Mucosa of descending colon (tissue), 3 donors: ENCODE measurements at places on chromosomes 6 and 20. TPM values are rescaled to one million over a fixed set of nuclear protein-coding genes. Genes with fewer than 3 reads are reported as not detected.

DNA sequence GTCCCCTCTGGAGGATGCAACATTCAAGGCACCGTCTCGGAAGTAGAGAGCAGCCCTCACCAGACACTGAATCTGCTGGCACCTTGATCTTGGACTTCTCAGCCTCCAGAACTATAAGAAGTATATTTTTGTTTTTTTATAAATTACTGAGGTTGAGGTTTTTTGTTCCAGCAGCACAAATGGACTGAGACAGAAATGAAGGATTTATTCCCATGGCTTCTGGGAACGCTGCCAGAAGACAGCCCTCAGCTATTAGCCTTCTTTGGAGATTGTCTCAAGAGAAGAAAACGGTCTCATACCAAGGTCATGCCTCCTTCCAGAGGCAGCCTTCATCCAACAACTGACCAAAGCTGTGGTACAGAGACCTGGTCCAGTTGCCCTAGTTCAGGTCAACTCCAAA, 85.4 kb downstream of the CHMP4B start:
- no peak for DNase-seq

DNA sequence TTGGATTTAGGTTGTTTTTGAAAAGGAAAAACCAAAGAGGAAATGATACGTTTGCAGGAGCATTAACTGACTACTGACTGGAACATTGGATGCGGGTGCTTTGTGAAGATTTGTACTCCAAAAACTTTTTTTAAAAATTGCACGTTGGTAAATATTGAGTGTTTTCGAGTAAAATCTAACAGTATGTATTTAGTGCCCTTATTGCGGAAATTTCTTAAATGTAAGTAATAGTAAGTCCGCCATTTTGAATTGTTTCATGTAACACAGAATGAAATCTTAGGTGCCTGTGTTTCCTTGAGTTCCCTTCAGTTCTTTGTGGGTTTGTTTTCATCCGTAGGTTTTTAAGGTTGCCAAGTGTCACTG, 15.2 kb upstream of the LIN28B start:
- no peak for DNase-seq

Gene SDCBP2
- total RNA-seq, result 447 TPM

DNA sequence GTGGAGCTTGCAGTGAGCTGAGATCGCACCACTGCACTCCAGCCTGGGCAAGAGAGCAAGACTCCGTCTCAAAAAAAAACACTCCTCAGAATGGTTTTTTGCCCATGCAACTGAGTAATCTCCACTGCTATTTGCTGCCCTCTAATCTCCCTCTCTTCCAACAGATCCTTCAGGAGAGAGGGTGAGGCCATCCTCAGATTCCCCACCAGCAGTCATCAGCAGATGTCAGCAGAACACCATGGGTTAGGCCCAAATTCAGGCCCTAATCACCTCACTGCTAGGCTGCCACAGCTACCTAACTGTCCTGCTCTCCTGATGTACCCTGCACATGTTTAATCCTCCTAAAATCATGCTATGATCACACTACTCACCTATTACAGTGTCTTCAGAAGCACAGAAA, 63.2 kb upstream of the BEND6 start:
- no peak for DNase-seq

DNA sequence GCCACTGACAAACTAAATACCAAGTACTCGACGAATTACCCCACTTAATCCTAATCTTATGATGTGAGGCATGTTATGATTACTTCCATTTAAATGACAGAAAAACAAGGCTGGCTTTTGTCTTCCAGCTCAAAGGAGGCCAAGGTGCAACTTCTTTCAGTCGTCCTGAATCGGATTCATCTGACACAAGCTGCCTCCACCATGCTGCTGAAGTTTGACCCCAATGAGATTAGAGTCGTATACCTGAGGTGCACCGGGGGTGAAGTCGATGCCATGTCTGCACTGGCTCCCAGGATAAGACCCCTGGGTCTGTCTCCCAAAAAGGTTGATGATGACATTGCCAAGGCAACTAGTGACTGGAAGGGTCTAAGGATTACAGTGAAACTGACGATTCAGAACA, 71.0 kb downstream of the CHD6 start:
- no peak for DNase-seq

- DNase-seq, result no peak
These were observed 56.5 kb upstream of the DST start for GRCh38 chr6:56699066-56699654.

DNA sequence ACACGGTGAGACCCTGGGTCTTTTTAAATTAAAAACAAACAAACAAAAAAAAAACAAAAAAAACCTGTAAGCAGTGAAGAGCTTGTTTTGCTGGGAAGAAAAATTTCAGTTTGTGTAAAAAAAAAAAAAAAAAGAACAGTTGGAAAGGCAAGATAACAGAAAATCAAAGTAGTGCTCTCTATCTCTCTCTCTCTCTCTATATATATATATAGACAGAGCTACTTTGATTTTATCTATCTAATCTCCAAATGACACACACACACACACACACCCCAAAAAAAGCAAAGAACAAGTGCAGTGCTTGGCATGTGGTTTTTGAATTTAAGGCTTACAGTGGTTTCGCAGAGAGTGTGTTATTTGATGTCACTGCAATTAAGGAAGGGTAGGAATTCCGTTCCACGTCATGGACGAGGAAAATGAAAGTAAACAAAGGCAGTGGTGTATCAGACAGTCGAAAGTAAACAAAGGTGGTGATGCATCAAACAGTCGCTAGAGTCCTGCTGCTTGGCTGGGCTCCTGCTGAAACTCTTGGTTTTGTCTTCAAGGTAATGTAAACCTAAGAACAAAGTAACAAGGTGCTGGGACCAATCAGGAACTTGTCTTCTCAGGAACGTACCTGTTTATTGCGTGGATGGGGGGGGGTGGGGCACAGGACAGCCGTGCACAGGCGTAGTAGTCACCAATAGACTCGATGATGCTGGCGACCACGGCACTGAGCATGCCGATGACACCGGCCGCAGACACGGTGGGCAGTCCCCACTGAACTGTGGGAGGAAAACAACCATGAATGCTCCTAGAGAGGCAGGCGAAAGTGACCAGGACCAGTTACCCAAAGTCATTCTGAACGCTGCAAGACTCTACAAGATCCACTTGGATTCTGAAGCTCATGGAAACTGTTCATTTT, 131.8 kb downstream of the SLC23A2 start:
- peak; percentile 29 for DNase-seq

Gene JPH2
- 2.3 TPM for total RNA-seq

DNA sequence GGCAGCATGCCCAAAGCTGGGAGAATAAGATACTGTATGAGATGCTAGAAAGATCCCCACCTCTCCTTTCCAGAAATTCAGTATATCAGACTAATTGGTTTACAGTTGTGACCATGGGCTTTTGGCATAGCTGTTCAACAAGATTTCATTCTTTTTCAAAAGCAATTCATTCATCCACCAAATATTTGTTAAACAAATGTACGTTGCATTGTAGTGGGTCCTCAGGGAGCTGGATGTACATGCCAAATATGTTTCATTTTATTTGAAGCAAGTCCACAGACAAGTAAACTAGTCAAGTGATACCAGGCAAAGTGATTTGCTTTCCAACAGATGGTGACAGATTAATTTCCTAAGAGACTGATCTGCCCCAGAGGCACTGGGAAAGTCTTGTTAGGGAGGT, 85.8 kb upstream of the ESR1 start:
- DNase-seq, result no peak

GRCh38 chr6:79202556-79202955, 31.9 kb downstream of the HMGN3 start:
- DNase-seq, result no peak

Gene ASXL1
- total RNA-seq, result 47.4 TPM

Gene OR2H1
- total RNA-seq, result not detected

DNA sequence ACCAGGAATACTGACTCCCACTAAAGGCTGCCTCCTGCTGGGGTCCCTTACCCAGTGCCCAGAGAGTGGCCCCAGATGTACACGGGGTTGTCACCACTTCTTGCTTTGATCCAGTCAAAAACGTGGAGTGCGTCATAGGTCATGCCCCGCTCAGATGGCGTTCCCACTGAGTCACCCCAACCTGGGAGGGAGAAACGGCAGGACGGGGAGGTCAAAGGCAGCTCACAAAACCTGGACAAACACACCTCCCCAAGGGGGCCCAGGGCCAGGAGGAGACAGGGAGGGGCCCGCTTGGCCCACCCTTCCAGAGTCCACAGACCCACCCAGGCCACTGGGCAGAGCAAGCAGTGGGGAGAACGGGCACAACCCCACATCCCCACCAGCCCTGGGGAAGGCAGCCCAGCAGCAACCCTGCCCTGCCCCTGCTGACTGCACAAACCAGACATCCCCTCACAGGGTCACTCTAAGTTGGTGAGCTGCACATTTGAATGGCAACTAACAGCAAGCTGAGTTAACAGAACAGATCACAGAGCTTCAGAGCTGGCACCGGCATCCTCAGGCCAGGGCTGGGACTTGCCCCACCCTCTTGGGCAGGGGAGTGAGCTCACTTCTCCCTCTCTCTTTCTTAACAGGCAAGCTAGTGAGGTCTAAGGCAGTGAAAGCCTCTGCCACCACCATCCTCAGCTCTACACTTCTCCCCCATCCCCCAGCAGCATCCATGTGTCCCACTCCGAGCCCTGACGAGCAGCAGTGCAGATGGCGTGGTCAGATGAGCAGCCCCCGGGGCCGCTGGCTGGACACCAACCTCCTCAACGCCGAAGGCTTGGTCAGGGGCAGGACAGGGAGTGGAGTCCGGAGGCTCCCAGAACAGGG, 61.7 kb downstream of the PYGB start:
- peak; percentile 62 for DNase-seq

GRCh38 chr6:161413355-161413771, 139.5 kb upstream of the AGPAT4 start:
- DNase-seq, result no peak

- no peak for DNase-seq
These were observed 42.7 kb downstream of the ANKRD6 start for GRCh38 chr6:89475634-89476033.

DNA sequence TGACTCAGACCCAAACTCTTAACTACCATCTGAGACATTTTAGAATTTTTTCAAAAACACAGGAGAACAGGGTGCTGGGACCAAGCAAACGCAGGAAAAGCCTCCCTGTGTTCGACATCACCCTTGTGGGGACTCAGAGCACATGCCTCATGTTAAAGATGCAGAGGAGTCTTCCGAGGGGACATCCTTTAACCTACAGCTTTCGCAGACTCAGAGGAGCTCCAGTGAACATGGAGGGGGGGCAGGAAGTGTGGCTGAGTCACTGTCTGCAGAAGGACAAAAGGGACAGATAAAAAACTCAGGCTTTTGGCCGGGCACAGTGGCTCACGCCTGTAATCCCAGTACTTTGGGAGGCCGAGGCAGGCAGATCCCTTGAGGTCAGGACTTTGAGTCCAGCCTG, 15.1 kb downstream of the BMP7 start:
- DNase-seq, result no peak

Gene TNFRSF21
- total RNA-seq, result 92.5 TPM

DNA sequence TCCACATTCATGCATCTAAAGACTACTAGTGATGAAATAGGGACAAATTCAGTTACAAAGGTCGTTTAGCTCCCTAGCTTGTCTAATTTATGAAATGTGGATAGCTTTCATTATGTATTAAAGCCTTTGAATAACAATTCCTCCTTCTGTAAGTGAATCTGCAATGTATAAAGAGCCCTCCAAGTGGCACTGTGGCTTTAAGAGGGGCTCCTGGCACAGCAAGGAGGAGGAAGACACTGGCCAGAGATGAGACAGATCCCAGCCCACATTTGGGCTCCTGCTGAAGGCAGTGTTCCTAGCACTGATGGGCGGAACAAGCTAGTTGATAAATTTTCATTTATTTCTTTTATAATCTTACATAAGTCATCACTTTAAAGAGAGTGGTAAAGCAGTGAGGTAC, 17.6 kb upstream of the FUCA2 start:
- DNase-seq, result no peak

GRCh38 chr6:3518356-3519190, 61.7 kb upstream of the SLC22A23 start:
- peak; percentile 61 for DNase-seq

Gene ARFGEF3
- total RNA-seq, result 10.1 TPM

DNA sequence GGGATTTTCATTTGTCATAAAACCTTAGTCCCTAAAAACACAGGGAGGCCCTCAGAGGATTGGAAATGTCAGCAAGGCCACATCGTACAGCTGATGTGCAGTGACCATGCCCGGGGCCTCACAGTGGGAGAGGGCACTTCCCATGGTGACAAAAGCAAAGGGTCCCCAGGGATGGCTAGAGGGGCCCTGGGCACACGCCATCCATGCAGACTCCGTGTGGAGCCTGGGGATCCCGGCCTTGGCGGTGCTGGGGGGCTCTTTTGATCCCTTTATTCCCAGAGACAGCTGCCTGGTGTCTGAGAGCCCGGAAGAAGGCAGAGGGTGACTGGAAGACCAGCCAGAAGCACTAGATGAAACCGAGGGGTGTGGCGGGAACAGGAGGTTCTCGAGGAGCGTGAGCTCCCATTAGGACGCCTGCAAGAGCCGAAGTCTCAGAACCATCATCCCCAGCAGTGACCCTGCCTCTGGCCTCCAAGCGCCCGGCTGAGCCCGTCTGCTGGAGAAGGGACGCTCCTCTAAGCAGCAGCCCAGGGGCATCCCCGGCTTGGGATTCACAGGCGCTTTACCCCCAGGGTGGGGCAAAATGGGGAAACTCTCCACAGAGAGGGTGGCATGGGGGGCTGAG, 49.1 kb upstream of the FRMD1 start:
- DNase-seq, result no peak

Gene TRAPPC3L
- total RNA-seq, result not detected

DNA sequence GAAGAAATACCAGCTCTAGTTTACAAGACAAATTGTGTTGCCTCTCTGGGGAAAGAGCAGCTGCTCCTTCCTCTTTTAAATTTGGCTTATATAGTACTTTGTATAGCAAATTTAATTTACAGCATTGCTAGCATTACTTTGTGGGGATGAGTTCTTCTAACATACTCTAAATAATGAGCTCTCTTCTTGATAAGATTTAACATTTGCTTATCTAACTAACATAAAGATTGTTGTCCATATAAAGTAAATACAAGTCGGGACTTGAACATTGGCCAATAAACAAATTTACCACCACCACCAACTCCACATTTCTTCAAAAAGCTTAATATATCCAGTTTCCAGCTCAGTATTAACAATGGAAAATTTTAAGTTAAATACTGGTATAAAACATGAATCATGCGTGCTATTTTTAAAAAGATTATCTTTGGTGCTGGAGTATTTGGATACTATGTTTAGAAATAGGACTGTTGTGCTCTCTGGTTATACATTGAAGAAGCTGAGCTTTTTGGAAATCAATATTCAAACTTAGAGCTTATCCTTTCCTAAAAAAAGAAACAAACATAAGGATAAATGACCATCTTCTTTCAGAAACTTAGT, 1146.9 kb upstream of the GJE1 start:
- no peak for DNase-seq

GRCh38 chr6:136404627-136405419, 115.2 kb upstream of the BCLAF1 start:
- no peak for DNase-seq
